ENCODE measurements at places on chromosomes 11 and 22. TPM values are rescaled to one million over a fixed set of nuclear protein-coding genes. Genes with fewer than 3 reads are reported as not detected.

The BACE1 gene
- total RNA-seq: 13.2 TPM

The OR52H1 gene
- 3.0 TPM for total RNA-seq

The TRIM3 gene
- total RNA-seq: 26.3 TPM

The MS4A6A gene
- 66.0 TPM for total RNA-seq

The LTBP3 gene
- total RNA-seq: 154 TPM

The GAB4 gene
- not detected for total RNA-seq

The MS4A3 gene
- total RNA-seq: not detected

The GNB1L gene
- total RNA-seq: 5.3 TPM

The OR11H1 gene
- not detected for total RNA-seq

The TSGA10IP gene
- total RNA-seq: 0.49 TPM

The CD81 gene
- 440 TPM for total RNA-seq

The TMEM151A gene
- total RNA-seq: 0.36 TPM

The SPDYC gene
- not detected for total RNA-seq

The NAALAD2 gene
- 3.6 TPM for total RNA-seq

The ZNF214 gene
- 2.4 TPM for total RNA-seq

The SCUBE2 gene
- 17.4 TPM for total RNA-seq

The TRIM64 gene
- not detected for total RNA-seq

The MFNG gene
- 12.8 TPM for total RNA-seq

The PAMR1 gene
- 7.8 TPM for total RNA-seq

The AIFM3 gene
- total RNA-seq: 1.9 TPM

The ACRV1 gene
- total RNA-seq: not detected
